ENCODE measurements at places on chromosomes 5 and 9.

DNA sequence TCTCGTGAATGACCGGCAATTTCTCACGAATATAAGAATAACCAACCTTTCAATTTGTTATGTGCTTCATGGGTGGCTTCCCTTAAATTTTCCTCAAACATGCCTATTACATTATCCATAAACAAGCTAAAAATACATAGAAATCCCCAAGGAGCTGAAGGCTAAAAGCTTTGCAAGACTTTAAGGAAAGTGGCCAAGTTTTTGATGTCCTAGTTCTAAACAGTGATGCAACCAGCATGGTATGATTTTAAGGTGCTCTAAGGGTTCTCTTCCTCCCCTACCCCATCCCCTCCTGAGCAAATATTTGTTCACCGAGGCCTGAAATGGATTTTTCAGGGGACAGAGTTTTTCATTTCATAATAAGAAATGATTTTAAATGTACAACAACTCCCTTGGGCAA, 79.8 kb downstream of the RGS7BP start:
- DNase-seq: no peak

GRCh38 chr5:168860503-168860902, 281.3 kb upstream of the PANK3 start:
- DNase-seq: no peak

DNA sequence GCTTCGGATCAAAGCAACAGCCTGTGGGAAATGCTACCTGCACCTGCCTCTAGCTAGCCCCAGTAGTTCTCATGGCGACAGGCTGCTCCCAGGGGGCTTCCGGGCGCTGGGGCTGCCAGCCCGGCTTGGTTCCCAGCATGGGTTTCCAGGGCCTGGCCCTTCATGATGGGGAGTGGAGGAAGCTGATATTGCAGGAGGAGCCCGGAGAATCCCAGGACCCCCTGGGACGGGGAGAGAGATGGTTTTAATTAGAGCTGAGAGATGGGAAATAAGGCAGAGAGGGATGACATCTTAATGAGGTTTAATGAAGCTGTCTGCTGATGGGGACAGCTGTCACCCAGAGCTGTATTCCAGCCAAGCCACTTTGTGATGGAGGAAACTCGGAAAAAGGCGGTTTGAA, 78.6 kb downstream of the CFAP77 start:
- no peak for DNase-seq

DNA sequence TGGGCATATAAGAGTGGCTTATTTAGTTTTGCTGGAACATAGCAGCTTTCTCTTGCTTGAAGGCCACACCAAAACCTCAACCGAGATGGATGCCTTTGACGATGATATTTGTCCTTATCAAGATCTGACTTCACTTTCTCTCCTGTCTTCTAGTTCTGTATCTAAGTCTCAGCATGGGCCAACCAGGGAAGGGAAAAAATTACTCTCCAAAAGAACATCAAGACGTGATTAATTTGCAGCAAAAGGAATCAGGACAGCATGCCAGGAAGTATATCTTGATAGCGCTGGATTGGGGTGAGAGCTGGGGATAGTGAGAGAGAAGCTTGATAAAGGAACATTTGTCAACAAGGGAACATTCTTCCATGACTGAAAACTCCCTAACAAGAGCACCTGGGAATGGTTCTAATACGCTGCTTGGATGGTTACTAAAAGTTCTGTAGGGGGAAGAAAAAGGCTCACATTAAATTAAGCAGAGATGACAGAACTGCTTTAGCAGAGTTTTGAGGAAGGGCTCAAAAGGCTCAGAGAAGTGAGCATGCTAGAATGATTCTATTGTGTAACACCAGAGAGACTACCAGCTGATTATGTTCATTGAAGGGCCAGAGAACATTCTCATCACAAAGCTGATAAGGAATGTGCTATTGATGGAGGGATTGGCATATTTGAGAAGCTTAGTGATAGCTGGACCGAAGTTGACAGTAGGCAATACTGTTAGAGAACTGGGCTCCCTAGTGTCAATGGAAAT, 21.6 kb upstream of the ANXA1 start:
- DNase-seq: no peak

- DNase-seq: no peak
Observed at GRCh38 chr5:171427318-171428167, 8.1 kb downstream of the FGF18 start.

DNA sequence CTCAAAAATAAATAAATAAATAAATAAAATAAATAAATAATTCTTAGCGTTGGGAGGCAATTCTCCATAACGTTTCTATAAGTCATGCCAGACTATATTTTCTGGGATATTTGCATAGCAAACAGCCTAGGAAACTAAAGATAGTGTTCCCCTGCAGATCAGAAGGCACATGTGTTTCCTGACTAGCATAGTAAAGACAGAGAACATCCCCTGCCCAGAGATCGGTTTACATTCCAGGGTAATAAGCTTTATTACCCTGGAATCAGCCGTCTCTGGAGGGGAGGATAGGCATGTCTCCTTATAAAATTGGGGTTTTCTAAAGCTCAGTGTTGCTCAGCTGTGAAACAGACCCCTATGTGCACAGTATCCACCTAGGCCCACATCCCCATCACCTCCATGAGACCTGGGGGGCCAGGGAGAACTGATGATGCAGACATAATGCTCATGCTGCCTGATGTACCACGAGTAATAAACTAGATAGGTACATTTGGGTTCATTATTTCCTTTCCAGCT, 36.9 kb upstream of the IFNK start:
- no peak for DNase-seq

DNA sequence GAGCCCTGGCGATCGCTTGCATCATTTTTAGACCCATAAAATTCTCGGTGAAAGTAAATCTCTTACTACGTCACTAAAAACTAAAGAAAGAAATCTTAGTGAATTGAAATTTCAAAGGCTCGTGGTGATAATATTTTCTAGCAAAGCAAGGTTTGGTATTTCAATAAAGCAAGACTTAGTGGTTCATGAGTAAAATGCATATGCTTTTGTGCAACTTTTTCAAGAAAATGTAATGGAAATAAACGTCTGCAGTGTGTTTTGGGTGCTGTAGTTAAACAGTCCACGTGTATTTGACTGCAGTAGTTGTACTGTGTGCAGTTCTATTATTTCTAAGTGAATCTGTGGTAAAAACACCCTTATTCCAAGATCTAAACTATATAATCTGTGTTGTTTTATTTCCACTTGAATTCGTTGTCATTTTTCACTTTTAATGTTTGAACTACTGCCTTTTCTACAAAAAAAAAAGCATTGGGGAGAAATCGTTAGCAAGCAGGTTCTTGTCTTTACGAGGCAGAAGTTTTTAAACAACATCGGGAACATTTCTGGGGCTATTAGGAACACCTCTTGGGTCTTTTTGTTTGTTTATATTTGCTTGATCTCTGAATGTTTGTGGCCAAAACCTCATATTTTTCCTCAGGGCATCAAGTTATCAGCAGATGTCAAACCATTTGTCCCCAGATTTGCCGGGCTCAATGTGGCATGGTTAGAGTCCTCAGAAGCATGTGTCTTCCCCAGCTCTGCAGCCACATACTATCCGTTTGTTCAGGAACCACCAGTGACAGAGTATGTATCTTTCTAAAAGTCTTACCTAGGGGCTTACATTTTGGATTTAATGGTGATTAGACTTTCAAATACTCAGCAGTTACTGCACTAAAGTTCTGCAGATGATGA, 960 bp downstream of the SECISBP2 start:
- no peak for DNase-seq

GRCh38 chr5:172789687-172790495, 18.9 kb upstream of the DUSP1 start:
- no peak for DNase-seq

DNA sequence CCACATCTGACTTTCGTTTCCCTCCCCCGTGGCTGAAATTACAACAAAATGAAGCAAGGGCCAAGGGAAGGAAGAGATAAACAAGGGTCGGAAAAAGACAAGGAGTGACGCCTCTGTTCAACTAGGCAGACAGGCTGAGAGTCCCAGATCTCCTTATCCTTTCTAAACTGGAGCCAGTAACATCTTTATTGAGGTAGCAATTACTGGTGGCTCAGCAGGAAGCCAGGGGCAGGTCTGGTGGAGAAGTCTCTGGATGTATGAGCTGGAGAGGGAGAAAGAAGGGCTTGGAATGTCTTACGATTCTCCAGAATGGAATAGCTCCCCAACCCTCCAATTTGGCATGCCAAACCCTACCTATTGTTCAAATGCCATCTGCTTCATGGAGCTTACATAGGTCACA, 190.8 kb upstream of the BRINP1 start:
- DNase-seq: no peak

DNA sequence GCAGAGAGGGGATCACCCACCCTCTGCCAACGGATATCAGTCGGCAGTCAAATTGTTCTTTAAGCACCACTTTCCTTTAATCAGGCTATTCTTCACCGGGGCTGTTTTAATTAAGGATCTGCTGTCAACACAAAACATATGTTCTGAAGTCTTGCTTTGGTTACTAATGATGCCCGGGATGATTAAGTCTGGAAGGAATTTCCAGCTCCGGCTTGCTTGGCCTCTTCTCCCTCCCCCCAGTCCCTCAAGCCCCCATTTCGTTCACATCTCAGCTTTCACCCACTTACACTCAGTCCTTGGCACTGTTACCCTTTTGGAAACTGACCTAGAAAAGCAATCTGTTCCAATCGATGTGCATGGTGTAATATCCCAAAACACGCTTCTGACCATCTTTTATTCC, 74.7 kb downstream of the MSX2 start:
- DNase-seq: no peak

GRCh38 chr9:131585375-131585774, 40.1 kb downstream of the PRRT1B start:
- peak; percentile 70 for DNase-seq

- DNase-seq: no peak
Observed at GRCh38 chr5:79237740-79238560, 2.0 kb downstream of the JMY start.

DNA sequence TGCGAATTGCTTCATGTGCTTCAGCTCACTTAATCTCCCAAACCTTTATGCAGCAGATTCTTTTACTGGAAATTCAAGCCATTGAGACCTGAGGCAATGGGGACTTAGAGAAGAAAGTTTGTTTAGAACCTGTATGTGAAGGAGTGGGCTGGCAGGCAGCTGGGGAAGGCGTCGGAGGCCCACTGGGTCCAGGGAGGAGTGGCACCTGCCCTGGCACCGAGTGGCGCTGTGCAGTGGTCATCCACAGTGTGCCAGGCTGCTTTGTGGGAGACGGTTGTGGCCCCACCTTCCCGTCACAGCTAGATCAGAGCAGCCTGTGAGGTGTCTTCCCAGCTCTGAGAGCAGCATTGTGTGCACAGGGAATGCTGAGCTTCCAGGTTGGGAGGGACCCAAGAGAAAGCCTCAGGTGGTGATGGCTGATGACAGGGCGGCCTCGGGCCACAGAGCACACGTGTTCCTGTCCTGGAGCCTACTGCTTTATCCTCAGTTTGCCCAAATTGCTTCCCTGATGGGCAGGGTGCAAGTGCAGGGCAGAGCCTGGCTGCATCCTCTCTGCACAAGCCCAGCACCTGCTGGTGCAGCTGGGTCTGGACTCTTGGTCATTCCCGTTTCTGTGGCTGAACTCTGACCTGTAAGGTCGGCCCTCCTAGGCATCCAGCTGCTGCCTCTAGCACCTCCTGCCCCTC, 175.2 kb downstream of the CACNA1B start:
- DNase-seq: no peak

DNA sequence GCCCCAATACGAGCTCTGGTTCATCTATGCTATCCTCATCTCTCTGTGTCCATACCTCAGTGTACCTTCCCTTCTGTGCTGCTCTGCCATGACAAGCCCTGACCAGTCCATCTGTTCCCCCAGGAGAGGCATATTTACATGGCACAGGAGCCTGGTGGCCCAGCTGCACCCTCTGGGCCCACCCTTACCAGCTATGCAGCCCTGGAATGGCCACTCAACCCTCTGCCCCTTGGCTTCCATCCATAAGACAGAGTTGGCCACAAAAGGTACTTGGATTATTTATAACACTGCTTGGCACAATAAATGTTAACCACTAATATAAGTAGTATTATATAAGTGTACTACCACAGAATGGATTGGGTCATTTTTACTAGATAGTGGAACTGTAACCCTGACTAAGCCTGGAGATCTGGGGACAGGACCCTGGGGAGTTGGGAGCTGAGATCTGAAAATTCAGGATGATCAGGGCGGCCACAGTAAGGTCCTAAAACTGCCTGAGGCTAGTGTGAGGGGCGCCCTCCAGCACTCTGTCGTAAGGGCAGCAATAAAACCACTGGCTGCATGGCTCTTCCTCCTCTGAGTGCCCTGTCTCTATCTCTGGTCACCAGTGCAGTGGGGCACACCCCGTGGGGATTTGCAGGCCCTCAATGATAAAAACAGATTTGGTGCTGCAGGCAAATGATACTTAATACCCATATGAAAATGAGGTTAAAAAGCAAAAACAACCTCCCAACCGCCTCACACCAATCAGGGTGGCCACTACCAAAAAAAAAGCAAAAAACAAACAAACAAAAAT, 65.8 kb downstream of the SEMA4D start:
- DNase-seq: no peak

DNA sequence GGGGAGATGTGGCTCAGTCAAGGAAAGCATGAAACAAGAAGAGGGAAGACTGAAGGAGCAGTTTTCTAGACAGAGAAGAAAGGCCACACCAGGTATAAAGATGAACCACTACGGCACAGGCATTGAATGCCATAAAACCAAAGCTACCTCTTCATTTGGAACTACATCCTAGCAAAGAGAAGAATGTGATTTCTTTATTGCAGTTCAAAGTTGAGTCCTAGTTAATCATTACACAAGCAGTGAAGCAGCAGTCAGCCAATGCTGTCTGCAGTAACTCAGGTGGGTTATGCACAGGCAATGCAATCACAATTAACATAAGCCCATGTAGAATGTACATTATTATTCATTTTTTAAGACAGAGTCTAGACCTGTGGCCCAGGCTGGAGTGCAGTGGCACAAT, 21.7 kb upstream of the PCAT7 start:
- no peak for DNase-seq

DNA sequence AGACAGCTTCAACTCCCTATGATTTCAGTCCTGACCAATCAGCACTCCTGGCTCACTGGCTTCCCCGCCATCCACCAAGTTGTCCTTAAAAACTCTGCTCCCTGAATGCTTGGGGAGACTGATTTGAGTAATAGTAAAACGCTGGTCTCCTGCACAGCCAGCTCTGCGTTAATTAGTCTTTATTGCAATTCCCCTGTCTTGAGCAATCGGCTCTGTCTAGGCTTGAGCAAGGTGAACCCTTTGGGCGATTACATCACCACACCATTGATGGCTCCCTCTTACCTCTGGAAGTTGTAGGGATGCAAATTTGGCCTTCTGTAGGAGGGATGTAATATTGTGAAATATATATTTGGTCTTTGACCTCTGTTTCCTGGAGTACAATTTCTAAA, 2.9 kb upstream of the SLC23A1 start:
- no peak for DNase-seq

- no peak for DNase-seq
Observed at GRCh38 chr5:35281613-35282012, 51.3 kb upstream of the PRLR start.

GRCh38 chr9:112354081-112354743, 20.8 kb upstream of the PTBP3 start:
- DNase-seq: no peak

- DNase-seq: no peak
Observed at GRCh38 chr9:93133681-93134014, 403 bp downstream of the NINJ1 start.

GRCh38 chr5:87732875-87733768, 320.4 kb upstream of the CCNH start:
- DNase-seq: no peak

GRCh38 chr5:151740336-151740942, 18.0 kb downstream of the ATOX1 start:
- peak; percentile 41 for DNase-seq

GRCh38 chr5:139177809-139178588, 20.2 kb downstream of the SIL1 start:
- no peak for DNase-seq

- no peak for DNase-seq
Observed at GRCh38 chr9:95273369-95274022, 44.0 kb downstream of the FANCC start.

Data from bone marrow (tissue), 2 donors.